ENCODE measurements at places on chromosomes 4 and X.

DNA sequence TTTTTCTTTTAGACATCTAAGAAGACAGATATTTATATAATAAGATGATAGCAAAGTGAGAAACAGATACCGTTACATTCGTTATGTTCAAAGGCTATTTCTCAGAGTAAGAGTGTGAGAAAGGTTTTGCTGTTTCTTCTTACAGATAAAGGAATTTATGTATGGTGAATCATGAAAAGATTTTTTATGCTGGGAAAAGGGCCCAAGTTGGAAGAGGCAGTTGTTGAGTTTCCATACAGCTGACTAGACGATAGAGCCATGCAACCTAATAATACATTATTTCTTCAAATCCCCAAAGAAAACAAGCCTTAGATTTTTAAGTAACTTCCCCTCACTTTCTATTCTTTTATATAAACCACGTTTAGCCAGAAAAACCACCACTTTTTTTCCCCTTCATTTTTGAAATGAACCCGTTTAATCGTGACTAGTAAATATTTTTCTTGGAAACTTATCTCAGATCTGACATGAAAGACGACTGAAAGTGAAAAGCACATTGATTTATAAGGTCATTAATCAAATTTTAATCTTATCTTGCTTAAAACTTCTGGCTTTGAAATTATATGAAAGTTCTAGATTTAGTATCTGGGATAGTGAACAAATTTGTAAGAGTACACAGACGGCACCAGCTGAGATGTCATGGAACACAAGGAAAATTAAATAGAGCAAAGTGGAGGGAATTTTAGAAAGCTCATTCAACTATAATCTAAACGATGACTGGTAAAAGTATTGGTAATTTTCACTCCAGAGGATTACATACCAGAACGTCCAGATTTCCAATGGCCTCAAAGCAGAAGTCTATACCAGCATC, 10.9 kb downstream of the ADH6 start:
- DNase-seq, result no peak

- peak; percentile 93 for DNase-seq
Measured at GRCh38 chr4:185343726-185344581, 51.8 kb downstream of the LRP2BP start.

DNA sequence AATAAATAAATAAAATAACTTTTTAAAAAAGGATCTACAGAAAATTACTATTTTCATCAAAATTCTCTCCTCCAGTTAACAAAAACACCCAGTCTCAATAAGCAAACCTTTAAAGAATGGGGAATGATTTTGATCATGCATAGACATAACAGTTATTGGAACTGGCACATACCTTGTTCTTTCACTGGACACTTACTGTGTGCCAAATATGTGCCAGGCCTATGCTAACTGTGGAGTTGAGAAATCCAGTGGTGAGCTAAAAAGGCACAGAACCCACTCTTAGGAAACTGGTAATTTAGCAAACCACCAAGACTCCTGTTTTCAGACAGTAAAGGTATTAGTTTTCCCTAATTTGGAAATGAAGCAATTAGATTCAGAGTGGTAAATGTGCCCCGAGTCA, 39.1 kb downstream of the CLOCK start:
- no peak for DNase-seq

GRCh38 chr4:54571293-54572151, 86.2 kb upstream of the KIT start:
- DNase-seq, result no peak

DNA sequence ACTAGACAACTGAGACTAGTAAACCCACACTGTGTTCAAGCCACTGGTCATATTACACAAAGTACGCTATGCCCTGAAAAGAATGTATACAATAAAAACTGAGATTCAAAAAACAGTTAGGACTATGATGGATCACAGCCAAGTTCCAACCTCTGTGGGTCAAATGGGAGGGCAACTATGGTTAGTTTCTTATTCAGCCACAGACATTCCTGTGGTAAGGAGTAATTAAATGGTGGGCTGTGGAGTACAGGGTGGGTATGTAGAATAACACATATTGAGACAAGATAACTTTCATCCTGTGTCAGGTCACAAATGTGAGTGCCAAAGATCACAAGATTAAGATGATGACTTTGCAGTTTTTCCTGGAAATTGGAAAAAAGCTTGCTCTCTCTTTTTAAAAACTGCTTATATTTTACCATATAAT, 167.2 kb downstream of the NPNT start:
- DNase-seq, result no peak

DNA sequence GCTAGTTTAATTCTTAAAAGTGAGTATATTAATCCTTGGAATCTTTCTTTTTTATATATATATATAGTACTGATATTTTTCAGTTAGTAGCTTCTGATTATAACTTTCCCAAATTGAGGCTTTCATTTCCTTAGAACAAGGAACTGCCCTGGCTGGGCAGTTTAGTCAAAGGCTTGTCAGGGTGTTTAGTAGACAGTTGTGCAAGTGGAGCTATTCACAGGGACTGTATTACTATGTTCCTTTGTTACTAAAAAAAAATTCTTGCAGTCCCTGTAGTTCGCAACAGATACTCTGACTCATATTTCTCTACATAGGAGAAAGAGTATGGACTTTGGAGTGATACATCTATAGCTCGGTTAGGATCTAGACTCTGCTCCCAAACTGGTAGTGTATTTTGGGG, 20.8 kb downstream of the USO1 start:
- no peak for DNase-seq

DNA sequence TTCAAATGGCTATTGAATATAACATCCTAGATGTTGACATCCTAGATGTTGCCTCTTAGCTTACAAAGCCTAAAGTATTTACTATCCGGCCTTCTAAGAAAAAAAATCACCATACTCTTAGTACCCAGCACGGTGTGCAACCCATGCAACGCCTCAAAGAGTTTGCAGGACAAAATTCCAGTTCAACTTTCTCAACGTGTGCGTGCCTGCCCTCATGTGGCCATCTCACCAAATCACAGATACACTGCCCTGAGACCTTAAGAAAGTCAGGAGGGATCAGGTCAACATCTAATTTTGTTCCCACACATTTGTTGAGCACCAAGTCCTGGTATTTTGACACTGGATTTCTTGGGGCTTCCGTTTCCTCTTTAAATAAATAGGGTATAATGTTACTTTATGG, 68.3 kb downstream of the CRMP1 start:
- DNase-seq, result no peak

- DNase-seq, result no peak
Measured at GRCh38 chr4:37836838-37837440, 10.5 kb downstream of the PGM2 start.

- no peak for DNase-seq
Measured at GRCh38 chr4:158826882-158827281, 58.1 kb downstream of the FNIP2 start.

GRCh38 chr4:79514621-79515329, 106.7 kb upstream of the GK2 start:
- no peak for DNase-seq

DNA sequence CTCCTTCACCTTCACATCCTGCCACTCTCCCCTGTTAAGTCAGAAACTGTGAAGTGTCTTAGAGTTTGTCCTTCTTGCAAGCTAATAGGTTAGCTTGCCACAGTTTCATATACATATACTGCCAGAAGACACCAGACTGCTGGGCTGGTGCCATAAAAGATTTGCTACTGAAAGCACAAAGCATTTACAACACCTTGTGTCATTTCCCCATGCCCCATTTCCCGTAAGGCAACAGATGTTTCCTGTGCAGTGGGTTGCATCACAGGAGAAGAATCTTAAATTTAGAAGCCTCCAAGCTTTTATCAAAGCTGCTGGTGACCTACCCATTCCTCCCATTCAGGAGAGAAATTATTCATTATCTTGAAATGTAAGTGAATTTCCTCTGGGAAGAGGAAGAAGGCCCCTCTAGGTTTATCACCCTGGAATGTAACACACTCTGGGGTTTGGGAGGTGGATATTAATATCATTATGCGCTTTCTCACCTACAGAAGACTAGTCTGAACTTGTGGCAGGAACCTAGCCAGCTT, 34.5 kb upstream of the RAB33B start:
- DNase-seq, result peak; percentile 78

DNA sequence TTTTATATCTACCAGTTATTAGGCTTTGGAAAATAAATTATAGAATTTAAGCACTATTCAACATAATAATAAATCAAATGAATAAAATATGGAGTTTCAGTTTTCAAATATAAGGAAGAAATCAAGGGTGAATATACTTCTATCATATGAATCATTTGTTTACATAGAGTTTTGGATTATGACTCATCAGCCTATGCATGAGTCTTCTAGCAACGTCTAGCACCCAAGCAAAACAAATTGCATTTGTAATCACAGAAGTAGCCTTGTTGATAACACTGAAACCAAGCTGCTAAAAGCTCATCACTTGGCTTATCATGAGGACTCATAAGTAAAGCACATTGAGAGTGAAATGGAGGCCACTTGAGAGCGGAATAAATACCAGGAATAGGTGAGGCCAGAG, 434.6 kb downstream of the PCDH11X start:
- DNase-seq, result no peak

- no peak for DNase-seq
Measured at GRCh38 chr4:1277667-1278665, 11.7 kb upstream of the MAEA start.

DNA sequence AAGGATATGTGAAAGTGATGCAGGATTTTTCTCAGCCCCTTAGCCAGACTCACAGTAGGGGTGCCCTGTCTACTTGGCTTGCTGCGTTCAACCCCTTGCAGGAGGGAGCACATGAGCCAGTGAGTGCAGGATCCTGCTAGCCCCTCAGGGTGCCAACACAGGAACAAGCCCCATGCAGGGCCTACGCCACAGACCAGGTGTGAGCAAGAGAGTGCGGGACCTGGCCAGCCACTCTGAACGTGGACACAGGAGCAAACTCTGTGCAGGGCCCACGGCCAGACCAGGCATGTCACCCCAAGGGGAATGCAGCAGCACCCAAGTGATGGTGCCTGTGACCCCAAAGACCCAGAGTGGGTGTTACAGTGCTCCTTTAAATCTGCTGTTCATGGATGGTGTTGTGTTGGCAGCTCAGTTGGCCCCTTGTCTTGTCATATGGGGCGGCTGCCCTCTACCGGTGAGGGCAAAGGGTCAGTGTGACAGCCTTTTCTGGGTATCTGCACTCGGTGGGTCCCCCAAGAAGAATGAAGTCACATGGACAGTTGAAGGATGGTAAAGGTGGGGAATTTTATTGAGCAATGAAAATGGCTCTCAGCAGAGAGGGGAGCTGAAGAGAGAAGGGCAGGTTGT, 188.4 kb upstream of the MAOA start:
- no peak for DNase-seq

DNA sequence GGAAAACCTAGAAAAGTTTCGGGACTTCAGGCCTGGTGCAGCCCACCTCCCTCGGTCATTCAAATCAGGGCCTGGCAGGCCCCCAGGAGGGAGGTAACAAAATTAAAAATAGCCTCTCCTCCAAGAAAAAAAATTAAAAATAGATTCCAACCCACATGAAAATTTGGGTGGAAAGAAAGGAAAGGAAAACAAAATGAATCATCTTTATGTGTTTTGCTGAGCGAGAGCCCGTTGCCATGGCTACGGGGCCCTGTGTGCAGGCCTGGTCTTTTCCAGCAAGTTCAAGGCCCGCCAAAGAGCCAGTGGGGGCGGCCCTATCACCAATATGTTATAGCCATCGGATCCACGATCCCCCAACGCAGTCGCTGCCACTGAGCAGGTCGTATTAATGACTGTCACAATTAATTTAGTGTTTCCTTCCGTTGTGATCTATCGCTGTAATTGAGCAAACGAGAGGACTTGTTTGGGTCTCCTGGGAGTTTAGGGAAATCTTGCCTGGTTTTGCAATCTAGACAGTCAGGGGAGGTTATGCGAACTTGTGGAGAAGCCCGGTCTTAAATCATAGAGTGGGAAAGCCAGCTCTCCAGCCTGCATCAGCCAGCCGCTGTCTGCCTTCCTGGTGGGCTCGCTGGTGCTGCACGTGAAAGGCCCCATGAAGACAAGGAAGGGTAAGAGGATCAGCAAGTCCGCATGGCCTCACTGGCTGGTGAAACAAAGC, 452.4 kb downstream of the BCOR start:
- peak; percentile 87 for DNase-seq

DNA sequence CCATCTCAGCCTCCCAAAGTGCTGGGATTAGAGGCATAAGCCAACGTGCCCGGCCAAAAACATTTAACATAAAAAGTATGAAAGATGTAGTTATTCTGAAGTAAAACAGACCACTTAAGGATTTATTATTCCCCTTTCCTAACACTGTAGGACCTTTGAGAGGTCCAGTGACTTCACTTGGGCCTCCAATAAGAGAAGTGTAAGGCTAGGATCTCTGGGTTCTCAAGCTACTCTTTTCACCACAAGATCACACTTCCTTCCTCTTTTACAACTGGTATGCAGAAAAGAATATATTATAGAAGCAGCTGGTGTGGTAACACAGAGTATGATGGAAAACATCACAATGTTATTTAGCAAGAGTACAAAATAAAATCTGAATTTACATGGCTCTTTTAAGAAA, 30.2 kb upstream of the CCNG2 start:
- no peak for DNase-seq

GRCh38 chr4:103008875-103009729, 10.4 kb downstream of the SLC9B1 start:
- DNase-seq, result no peak

GRCh38 chrX:12965131-12965940, 9.6 kb upstream of the TMSB4X start:
- DNase-seq, result no peak

- no peak for DNase-seq
Measured at GRCh38 chrX:96791559-96791958, 92.1 kb upstream of the RPA4 start.
